Stimulated activated CD4-positive, alpha-beta T cell treated with anti-CD3 and anti-CD28 coated beads, TNF-alpha, amount 100 ng/mL, for 1 hour (primary cell): ENCODE measurements at places on chromosomes 2 and 18.

- no peak for DNase-seq
Measured at GRCh38 chr2:174740721-174741120, 23.6 kb downstream of the CHRNA1 start.

- DNase-seq, result no peak
Measured at GRCh38 chr2:173086518-173087213, 11.0 kb downstream of the MAP3K20 start.

GRCh38 chr2:152335726-152336118 lies 748 bp downstream of the FMNL2 start:
- no peak for DNase-seq

GRCh38 chr2:189350540-189351209 lies 90.6 kb upstream of the WDR75 start:
- no peak for DNase-seq

DNA sequence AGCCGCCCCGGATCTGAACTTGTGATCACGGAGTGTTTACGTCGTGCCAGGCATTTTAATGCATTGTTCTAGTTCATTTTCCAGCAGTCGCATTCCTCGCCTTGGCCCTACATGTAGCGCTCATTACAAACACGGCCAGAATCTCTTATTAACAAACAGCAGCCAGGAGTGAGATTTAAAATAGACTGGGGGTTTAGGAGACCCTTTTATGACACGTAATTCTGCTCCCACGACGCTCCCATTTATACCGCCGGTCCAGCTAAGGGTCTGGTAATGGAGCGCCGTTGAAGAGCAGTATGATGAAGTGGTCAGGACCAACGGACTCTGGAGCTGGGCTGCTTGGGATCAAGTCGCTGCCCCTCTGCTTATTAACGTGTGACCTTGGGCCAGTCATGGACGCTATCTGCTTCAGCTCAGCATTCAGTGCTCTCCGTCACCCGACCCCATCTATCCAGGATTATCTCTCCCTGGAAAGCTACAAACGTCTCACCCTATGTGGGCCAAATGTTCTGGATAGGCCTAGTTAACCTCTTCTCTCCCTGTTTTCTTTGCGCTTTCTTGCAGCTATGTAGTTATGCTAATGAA lies 745 bp downstream of the MSH2 start:
- DNase-seq, result no peak

DNA sequence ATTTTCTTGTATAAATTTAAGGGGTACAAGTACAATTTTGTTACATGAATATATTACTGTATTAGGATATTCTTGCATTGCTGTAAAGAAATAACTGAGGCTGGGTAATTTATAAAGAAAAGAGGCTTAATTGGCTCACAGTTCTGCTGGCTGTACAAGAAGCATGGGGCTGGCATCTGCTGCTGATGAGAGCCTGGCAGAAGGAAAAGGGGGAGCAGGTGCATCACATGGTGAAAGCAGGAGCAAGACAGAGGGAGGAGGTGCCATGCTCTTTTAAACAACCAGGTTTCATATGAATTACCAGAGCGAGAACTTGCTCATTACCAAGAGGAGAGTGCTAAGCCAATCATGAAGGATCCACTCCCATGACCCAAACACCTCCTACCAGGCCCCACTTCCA lies 399.5 kb upstream of the RAB6C start:
- no peak for DNase-seq
